Upper lobe of left lung (tissue), 6 donors: ENCODE measurements at places on chromosomes 16 and 17.

DNA sequence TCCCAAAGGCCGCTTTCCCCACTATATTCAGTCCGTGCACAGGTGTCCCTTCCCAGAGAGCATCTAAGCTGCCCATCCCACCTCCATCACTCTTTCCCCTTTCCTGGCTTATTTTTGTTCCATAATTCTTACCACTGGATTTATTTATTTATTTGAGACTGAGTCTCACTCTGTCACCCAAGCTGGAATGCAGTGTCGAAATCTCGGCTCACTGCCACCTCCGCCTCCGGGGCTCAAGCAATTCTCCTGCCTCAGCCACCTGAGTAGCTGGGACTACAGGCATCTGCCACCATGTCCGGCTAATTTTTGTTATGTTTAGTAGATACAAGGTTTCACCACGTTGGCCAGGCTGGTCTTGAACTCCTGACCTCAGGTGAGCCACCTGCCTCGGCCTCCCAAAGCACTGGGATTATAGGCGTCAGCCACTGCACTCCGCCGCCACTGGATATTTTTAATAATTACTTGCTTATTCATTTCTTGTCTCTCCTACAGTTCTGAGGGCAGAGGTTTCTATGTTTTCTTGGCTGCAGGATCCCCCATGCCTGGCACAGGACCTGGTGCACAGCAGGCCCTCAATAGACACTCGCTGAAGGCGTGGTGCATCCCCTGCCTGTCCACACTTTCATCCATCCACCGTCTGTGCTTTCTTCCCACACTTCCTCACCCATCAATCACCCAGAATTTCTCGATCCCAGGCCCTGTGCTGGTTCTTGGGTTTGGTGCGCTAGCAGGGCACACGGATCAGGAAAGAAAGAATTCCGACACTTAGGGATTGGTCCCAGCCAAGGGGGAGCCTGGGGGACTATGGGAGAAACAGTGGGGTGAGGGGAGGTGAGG lies 9.9 kb upstream of the ADGRG1 start:
- DNase-seq: peak; percentile 55

- DNase-seq: peak; percentile 96
These were observed at the start of the genes ACACA and TADA2A for GRCh38 chr17:37406635-37407461. Gene ACACA, minus strand, starts transcription at chr17:37406836. Its CDS starts 537 bp downstream, at chr17:37406299. Gene TADA2A, plus strand, starts transcription at chr17:37406886. Its CDS starts 4,480 bp downstream, at chr17:37411366.

- DNase-seq: no peak
These were observed 1.8 kb upstream of the TEX2 start for GRCh38 chr17:64264891-64265290.

GRCh38 chr17:51508048-51508447 lies 247.7 kb downstream of the UTP18 start:
- no peak for DNase-seq

GRCh38 chr16:8943966-8944759 lies 19.5 kb downstream of the USP7 start:
- DNase-seq: no peak

DNA sequence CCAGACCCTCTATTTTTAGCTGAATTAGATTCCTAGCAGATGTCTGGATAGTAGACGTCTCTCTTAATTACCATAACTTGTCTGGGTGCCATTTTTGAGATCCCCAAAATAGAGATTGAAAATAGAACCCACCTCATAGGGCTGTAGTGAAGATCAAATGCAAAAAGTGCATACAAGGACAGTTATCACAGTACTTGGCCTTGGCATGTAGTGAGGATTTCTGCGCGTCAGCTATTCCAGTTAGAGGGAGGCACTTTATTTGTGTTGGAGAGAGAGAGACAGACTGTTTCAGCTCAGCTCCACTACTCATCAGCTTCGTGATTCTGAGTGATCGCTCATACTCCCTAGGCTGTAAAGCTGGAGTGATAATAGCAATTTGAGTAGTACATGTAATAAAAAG lies 59.6 kb upstream of the CDH13 start:
- DNase-seq: no peak

GRCh38 chr17:20122254-20122879 lies 113.2 kb downstream of the SPECC1 start:
- DNase-seq: no peak

DNA sequence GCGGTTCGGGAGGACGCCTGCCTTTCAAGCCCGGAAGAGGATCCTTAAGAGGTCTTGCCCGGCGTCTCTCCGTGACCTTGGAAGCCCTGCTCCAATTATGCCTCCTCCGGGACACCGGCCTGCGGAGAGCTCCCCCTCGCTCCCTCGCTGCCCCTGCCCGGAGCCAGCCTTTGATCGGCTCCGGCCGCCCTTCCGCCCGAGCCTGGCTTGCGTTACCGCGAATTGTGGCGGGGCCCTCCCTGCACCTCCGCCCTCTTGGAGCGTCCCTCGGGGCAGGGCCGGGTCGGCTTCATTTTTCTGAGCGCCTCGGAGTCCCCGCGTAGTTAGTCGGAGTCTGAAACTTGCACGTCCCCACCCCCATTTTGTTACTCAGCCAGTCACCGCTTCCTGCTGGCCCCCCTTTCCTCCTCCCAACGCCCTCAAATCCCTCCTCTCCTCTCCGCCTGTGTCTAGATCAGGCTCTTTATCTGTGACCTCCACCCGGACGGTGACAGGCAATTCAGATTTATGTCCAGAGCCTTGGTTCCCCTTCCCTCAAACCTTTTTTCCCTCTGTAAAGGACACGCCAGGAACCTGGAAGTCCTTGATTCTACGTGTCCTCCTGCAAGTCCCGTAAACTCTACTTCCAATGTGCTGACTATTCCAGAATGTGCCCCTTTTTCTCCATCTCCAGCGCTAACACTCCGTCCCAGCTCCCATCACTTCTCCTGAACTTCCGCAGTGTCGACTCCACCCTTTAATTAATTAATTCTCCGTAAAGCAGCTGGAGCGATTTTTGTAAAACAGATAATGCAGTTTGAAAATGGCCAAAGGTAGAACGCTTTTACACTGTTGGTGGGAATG lies 569 bp upstream of the RABEP2 start:
- DNase-seq: no peak

DNA sequence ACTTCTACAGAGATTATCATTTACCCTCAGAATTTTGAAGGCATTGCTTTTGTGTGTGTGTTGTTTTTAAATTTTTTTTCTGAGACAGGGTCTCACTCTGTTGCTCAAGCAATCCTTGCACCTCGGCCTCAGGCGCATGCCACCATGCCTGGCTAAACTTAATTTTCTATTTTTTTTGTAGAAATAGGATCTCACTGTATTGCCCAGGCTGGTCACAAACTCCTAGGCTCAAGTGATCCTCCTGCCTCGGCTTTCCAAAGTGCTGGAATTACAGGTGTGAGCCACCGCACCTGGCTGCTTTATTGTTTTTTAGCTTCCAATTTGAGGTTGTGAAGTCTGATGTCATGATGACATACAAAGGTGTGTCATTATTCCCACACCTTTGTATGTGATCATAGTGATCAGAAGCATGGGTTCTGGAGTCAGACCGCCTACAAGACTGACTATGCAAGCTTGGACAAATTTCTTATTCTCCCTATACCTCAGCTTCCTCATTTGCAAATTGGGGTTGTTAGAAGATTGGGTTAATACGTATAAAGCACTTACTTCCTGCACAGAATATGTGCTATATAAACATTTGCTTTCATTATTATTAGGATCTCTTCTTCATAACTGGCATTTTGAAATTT lies 5.8 kb downstream of the SEPHS2 start:
- DNase-seq: no peak

- DNase-seq: no peak
These were observed 89.0 kb upstream of the TOB1 start for GRCh38 chr17:50955160-50955559.

GRCh38 chr17:28926786-28927185 lies 23.9 kb upstream of the DHRS13 start:
- DNase-seq: no peak

GRCh38 chr17:338442-339192 lies 14.0 kb downstream of the RPH3AL start:
- no peak for DNase-seq

DNA sequence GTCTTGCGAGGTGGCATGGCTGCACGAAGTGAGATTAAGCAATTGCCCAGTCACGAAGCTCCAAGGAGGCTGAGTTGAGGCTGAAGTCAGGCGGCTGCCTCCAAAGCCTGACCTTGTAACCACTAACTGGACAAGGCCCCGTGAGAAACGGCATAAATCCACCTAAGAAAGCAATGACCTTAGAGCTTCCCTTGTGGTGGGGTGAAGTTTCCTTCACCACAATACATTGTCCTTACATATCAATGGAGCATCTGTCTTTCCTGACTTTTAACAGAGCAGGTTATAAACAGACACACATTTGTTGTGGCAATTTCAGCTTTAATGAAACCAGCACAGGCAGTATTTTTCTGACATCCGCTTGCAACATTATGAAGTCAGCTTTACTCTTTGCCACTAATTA lies 2.5 kb upstream of the MED9 start:
- DNase-seq: no peak

- DNase-seq: no peak
These were observed 79.2 kb downstream of the AXIN2 start for GRCh38 chr17:65482201-65482600.

GRCh38 chr16:54277845-54278703 lies 8.5 kb downstream of the IRX3 start:
- DNase-seq: peak; percentile 18

- DNase-seq: peak; percentile 83
These were observed 80.1 kb downstream of the DNAH17 start for GRCh38 chr17:78497115-78497540.

DNA sequence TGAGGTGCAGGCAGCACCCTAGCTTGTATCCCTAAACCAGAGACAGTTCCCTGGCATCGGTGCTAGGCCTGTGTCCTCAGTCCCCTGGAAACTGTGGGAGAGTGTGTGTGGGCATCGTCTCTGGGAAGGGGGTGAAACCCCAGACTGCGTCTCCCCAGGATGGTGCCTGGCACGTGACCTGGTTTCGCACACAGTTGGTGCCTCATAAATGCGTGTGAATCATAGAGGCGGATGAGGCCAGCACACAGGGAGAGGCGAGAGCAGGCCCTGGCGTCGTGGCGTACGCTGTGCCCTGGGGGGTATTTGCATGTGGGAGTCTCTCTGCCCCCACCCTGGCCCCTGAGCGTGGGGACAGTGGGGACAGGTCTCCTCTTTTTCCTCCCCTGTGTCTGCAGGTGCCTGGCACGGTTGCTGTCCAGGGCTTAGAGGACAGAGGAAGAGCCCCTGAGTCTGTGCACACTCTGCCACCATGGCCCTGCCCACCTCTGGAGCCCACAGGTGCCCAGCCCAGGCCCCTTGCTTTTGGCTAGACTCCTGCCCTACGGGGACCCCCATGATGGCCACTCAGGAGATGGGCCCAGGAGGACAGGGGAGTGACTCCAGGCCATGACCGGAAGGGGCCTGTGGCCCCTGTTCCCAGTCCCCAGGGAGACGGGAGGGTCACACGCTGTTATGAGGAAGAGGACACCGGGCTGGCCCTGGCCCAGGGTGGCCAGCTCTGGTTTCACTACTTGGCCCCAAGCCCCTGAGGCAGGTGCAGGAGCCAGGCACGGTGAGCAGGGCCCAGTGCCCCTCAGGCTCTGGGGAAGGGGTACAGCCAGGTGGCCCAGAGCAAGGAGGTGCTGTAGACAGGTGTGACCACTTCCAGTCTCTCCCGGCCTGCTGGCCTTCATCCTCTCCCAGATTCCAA lies 1.3 kb upstream of the FSCN2 start:
- DNase-seq: peak; percentile 58

GRCh38 chr17:21353326-21354010 lies 22.7 kb upstream of the KCNJ12 start:
- no peak for DNase-seq

- no peak for DNase-seq
These were observed 544.3 kb upstream of the CDH5 start for GRCh38 chr16:65822148-65822547.

GRCh38 chr17:48561884-48562810 lies 16.0 kb downstream of the HOXB4 start:
- no peak for DNase-seq

DNA sequence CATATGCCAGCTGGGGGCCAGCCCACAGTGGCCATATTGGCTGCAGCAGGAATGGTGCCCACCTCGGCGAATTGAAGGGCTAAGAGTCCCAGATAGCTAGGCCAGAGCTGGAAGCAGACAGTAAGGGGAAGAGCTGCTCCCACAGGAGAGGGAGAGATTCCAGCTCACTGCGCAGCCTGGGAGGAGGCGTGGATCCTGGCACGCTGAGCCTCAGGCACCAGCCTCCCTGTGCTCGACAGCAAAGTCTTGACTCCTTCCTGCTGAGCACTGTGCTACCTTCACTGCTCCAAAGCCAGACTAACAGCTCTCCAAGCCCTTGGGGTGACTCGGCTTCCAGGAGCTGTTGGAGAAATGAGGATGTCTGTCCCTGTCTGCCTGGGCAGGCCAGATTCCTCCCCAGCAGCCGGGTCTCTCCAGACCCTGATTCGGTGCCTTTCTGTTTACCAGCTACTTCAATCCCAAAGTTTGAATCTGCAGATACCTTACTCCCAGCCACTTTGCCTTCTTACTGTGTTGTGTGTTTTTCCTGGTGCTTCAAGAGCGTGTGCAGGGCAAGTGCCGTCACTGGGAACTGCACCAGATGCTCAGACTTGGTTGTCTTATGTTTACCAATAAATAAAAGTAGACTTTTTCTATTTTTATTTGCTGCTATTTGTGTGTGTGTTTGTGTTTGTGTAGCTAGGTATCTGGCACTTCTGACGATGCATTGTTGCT lies 9.1 kb downstream of the CBX2 start:
- DNase-seq: no peak

- no peak for DNase-seq
These were observed 8.2 kb downstream of the ZNHIT3 start for GRCh38 chr17:36494674-36495073.

DNA sequence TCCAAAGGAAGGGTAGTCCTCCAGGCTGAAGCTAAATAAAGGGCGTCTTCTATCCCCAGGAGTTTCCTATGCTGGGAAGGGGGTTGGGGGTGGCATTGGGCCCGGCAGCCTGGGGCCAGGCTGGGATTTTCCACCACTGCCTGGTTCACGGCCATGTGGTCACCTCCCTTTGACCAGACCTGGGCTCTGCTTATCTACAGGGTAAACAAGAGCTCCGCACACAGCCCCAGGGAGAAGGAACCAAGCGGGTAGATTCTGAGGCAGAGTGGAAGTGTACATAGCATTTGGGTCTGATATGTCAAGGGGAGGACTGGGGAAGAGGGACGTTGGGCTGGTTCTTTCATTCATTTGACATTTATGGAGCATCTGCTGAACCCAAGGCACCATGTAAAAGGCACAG lies 27.2 kb upstream of the TMEM220 start:
- peak; percentile 13 for DNase-seq

DNA sequence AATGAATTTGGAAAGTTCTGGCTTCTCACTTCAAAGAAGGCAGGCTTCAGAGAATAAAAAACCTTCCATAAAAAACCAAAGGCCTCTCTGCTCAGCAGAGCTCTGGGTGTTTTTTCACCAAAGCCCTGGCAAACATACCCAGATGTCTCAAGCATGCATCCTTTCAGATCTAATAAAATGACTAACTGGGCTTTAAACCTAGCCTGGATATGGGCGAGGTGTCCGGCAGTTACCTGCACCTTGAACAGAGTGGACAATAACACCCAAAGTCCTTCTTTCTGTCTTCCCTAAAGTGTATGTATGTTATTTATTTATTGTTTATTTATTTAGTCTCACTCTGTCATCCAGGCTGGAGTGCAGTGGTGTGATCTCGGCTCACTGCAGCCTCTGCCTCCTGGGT lies 469.3 kb downstream of the XYLT1 start:
- DNase-seq: no peak

GRCh38 chr17:36918211-36918691 lies 19.0 kb upstream of the LHX1 start:
- no peak for DNase-seq

- no peak for DNase-seq
These were observed 7.9 kb downstream of the SEPTIN12 start for GRCh38 chr16:4780235-4780634.
